ENCODE measurements at places on chromosomes 4 and X. TPM values are rescaled to one million over a fixed set of nuclear protein-coding genes. Genes with fewer than 3 reads are reported as not detected.

DNA sequence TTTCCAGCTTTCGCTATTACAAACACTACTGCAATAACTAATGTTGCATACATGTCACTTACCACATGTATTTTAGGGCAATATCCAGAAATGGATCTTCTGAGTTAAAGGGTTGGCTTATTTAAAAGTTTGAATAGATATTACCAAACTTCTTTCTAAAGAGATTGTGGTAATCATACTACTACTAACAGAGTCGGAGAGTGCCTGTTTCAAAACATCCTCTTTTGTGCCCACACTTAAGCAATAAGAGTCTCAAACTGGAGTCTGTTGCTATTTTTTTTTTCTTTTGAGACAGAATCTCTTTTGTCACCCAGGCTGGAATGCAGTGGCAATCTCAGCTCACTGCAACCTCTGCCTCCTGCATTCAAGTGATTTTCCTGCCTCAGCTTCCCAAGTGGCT lies 35.8 kb downstream of the FGFBP1 start:
- no peak for DNase-seq

- no peak for DNase-seq
Measured at GRCh38 chrX:53930515-53931380, 113.5 kb downstream of the PHF8 start.

GRCh38 chr4:137067735-137068134 lies 464.6 kb downstream of the PCDH18 start:
- no peak for DNase-seq

GRCh38 chr4:4969298-4969697 lies 50.0 kb downstream of the CYTL1 start:
- DNase-seq: peak; percentile 67

GRCh38 chr4:165294907-165295306 lies 32.6 kb upstream of the MSMO1 start:
- no peak for DNase-seq

DNA sequence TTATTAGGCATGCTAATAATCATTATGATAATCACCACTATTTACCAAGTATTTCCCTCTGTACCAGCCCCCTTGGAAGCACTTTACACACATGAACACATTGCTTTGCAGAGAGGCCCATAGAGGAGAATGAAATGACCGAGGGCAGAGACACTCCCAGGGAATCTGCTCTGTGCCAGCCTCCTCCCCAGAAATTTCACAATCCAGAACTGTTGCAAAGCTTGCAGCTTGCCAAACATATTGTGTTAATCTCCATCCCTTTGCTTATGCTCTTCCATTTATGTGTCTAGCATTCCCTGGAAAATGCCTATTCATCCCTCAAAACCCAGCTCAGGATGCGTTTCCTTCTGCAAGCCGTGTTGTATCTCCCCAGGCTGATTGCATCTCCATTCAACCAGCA lies 37.8 kb downstream of the CYTL1 start:
- peak; percentile 64 for DNase-seq

DNA sequence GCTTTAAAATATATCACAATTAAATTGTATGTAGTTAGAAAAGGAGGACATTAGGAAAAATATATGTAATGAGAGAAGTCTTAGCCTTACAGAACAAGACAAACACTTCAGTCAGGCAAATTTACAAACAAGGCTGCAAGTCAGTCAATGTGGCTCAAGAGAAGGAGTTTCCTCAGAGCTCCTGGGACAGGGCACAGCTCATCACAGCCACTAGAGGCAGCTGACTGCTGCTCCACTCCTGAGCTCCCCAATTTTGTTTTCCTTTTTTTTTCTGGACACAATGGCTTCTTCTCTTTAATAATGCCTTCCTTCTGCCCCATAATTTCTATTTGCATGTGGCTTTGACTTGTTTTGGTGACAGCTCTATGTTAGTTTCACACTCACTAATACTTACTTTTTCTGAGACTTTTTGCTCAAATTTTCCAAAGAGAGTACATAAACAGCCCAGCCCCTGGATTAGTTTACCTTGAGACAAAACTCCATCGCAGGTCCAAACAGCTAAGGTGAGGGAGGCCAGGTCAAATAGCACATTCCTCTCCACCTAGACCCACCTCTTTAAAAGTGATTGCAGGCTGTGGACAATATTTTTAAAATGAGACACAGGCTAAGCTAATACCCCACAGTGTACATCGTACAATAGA lies 850.4 kb upstream of the FRG1 start:
- no peak for DNase-seq

GRCh38 chr4:20612313-20612712 lies 87.9 kb upstream of the PACRGL start:
- DNase-seq: no peak

- no peak for DNase-seq
Measured at GRCh38 chrX:154546354-154547244, at the start of gene G6PD. G6PD (minus strand) TSS chrX:154546846; CDS start chrX:154546155, 691 bp downstream.

DNA sequence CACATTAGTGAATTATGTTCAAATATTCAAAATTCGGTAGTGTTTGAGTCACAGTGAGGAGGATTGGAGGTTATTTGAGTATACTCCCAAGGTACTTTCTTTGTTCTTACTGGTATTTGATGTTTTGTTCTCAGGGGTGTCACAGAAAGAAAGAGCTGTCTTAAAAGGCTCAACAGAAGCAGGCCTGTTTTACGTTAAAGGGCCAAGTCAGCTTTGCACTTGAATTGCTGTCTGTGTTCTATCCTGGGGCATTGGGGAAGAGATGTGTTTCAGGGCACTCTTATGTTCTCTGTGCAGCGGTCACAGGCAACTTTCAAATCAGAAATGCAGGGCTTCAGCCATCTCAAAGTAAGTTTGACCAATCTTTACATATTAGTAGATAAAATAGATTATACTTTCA lies 1113.1 kb upstream of the LCORL start:
- no peak for DNase-seq

GRCh38 chr4:121408-122084 lies 2.8 kb upstream of the ZNF718 start:
- DNase-seq: no peak

Gene SPANXN3
- total RNA-seq: not detected

Gene MAGEA9B
- total RNA-seq: not detected

Gene UGT2A1
- total RNA-seq: not detected

Gene FAM9A
- not detected for total RNA-seq

Gene CYLC1
- total RNA-seq: not detected

All from uterus (tissue), 4 donors.